ENCODE measurements at places on chromosomes 5 and 9.
A peak's percentile ranks its signal among the peaks of the same experiment; 100 is the strongest.

- no peak for DNase-seq
Observed at GRCh38 chr9:5817862-5818261, 15.1 kb downstream of the ERMP1 start.

DNA sequence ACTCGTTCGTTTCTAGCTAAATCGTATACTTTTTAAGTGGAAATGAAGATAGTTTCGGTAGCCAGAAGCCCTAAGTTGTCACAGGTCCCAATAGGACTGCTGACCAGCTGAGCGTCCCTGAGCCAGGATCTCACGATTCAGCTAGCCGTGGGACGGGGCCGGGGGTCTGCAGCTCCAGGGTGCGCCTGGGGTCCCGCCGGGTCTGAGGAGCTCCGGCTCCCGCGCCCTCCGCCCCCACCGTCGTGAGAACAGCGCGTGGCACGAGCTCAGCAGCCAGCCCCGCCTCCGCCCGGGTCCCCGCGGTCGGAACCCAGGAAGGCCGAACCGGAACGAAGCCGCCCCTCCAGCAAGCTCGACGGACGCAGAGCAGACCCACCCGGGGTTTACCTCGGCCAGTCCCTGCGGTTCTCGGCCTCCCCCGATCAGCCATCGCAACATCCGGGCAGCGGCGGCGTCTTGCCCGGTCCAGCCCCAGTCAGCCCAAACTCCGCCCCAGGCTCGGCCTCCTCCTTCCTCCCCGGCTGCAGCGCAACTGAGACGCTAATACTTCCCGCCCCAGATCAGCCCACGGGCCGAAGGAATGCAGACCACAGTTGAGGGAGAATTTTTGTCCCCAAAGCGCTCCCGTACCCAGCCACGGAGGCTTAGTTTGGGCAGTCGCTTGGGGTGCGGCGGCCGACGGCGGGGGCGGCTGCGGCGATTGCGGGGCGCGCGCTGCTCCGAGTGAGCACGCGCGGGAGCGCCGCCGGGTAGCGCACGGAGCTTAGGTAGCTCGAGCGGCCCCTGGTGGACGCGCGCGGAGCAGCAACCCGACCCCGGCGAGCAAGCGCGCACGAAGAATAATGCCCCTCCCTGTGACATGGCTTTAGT, at the start of gene WDR41:
TSS of gene WDR41 (minus strand) at position 534 of the 870 bp plus-strand sequence. CDS start at position 438, 96 bp downstream.
- DNase-seq: peak; percentile 85

GRCh38 chr5:84362061-84362720, 22.5 kb downstream of the EDIL3 start:
- no peak for DNase-seq

GRCh38 chr9:120256146-120256545, 323.8 kb downstream of the CDK5RAP2 start:
- no peak for DNase-seq

- no peak for DNase-seq
Observed at GRCh38 chr5:114355086-114355830, 6.6 kb upstream of the KCNN2 start.

DNA sequence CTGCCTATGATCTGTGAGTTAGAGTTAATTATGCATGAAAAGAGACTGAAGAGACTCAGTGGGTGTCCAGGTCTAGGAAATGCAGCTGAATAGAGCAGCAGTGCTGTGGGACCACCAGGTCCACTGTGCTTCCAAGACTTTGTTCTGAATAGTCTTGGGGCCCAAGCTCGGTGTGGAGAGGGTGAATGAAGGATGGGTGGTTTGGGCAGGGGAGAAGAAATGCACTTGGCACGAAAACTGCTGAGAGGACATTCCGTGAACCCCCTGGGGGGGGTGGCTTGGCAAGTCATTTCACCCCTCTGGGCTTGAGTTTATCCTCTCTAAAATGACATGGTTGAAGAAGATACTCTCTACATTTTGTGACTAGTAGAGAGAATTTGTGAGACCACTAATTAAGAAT, 36.0 kb upstream of the GOLPH3 start:
- DNase-seq: no peak

- DNase-seq: no peak
Observed at GRCh38 chr5:78361631-78361993, 1.2 kb downstream of the SCAMP1 start.

- DNase-seq: no peak
Observed at GRCh38 chr9:85738509-85738908, 3.2 kb downstream of the AGTPBP1 start.

DNA sequence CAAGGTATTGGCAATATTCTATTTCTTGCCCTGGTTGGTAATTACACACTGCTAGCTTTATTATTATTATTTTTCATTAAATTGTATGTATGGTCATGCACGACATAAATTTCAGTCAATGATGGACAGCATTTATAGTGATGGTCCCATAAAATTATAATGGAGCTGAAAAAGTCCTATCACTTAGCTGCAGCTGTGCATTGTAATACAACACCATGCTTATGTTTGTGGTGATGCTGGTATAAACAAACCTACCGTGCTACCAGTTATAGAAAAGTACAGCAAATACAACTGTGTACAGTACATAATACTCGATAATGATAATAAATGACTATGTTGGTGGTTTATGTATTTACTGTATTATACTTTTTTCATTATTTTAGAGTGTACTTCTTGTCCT, 65.5 kb downstream of the NR3C1 start:
- DNase-seq: no peak

DNA sequence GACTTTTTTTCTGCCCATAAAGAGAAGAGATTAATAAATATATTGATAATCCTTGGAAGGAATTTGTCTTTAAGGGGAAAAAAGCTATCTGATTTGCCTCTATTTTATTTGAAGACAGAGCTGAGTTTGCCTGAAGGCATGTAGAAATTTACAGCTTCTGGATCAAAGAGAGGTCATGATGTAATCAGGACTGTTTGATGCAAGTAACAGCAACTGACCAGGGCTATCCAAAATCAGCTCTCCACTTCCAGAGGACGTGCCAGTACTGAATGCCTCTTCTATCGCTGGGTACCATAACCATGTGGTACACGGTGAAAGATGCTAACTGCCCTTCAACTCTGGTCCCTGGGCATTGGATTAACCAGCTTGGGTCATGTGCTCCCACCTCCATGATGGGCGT, 90.6 kb downstream of the ZFAND5 start:
- no peak for DNase-seq

- DNase-seq: no peak
Observed at GRCh38 chr9:22118810-22119521, 109.9 kb upstream of the CDKN2B start.

DNA sequence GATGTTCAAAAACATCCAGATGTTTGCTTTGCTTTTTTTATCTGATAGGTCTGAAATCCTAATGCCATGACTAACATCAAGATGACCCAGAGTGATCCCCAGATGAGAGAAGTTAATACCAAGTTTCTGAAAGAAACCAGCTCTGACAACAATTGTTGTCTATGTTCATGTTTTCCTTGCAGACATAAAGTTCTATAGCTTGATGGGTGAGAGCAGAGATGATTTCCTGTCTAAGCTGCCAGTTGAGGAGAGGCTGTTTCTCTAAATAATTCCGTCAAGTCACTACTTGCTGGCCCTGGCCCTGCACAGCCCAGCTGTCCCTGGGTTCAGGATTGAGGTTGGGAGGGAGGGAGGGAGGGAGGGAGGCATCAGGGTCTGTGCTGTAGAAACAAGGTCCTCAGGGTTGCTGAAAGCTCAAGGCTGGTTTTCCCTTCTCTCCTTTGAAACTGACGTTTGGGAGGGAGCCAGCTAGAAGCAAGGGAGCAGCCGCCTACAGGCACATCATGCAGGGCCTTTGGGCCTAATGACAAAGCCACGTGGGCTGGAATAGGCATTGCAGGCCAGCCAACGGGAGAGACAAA, 3.9 kb downstream of the SPARC start:
- no peak for DNase-seq

- peak; percentile 13 for DNase-seq
Observed at GRCh38 chr5:97629276-97629675, 446.2 kb upstream of the RIOK2 start.

- peak; percentile 7 for DNase-seq
Observed at GRCh38 chr5:540906-541538, 16.8 kb upstream of the SLC9A3 start.

DNA sequence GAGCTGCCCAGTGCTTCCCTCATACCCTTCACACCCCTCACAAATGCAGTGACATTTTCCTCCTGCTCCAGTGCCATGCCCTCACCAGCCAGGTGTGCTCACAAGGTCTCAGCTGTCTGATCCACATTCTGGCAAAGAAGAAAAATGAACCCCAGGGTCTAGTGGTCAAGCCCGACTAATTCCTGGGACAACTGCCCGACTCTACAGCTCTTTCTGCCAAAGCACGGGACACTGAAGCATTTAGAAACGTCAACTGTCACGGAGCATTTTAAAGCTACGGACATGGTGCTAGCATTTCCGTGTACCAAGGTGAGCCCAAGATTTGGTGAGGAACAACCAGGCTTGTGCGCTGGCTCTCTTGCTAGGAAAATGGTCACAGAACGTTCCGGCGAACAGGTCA, 56.8 kb upstream of the PHYKPL start:
- DNase-seq: no peak

GRCh38 chr5:67188274-67189078, 8.1 kb downstream of the CD180 start:
- DNase-seq: no peak

DNA sequence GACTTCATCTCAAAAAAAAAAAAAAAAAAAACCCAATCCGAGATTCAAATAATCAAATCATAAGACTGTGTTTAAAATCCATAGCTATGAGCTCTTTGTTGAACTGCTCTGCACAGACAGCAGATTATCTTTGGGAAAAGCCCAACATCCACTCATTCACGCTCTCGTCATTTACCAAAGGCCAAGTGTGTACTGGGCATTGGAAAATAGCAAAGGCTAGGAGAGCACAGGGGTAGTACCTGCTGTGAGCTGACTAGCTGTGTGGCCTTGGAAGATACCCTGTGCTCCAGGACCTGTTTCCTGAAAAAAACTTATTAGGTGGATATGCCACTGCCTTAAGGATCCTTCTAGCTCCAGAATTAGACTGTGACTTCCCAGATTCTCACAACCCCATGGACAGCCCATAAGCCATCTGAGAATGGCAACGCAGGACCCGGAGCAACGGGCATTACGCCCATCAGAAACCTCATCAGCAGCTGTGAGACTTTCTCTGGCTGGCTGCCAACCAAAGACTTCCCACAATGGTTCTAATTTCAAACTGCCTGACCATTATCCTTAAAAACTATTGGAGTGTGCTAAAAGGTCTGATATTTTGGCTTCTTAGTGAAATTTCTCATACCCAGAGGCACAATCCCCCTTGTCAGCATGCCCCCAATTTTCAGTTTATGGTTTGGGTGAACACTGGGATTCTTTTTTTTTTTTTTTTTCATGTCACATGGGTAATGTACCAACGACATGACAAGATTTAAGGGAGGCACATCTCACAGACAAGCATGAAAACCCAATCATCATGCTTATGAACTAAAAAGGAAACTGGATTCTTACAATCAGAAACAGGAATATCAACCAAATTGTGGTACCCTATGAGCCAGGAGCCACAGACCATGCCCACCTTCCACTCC, 16.8 kb downstream of the SERINC5 start:
- peak; percentile 68 for DNase-seq

GRCh38 chr9:71349218-71349617, 227.8 kb upstream of the TRPM3 start:
- DNase-seq: no peak

GRCh38 chr9:112142420-112142819, 32.7 kb downstream of the SUSD1 start:
- no peak for DNase-seq

GRCh38 chr5:59169081-59169767, 586.3 kb downstream of the RAB3C start:
- no peak for DNase-seq

- no peak for DNase-seq
Observed at GRCh38 chr9:17065062-17065461, 69.8 kb upstream of the CNTLN start.

- DNase-seq: no peak
Observed at GRCh38 chr5:2721385-2722138, 29.9 kb downstream of the IRX2 start.
